ENCODE measurements at places on chromosomes 5 and 9. TPM values are rescaled to one million over a fixed set of nuclear protein-coding genes. Genes with fewer than 3 reads are reported as not detected.

The CNTFR gene
- total RNA-seq = 2.9 TPM

The PDE6A gene
- total RNA-seq = 0.07 TPM

The AQP3 gene
- total RNA-seq = 14.4 TPM

The ADGRD2 gene
- total RNA-seq = not detected

DNA sequence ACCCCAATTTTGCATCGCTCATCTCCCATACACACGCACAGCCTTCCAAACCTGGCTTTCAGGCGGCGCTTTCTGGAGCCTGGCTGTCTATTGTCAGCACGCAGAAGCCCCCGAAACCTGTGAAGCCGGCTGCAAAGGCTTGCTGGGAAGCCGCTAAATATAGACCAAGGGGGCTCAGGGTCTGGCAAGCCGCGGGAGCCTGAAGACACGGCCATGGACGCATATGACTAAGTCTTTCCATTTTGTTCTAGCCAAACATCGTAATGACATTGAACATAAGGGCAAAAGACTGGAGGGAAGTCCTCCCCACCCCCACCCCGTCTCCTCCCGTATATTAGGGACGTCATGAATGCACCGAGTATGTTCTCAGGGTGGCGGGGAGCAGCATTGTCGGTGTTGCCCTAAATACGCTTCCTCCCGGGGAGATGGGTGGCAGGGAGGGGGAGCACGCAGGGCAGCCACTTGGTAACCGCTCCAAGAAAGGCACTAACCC lies 1.1 kb downstream of the CTNND2 start:
- no peak for DNase-seq

DNA sequence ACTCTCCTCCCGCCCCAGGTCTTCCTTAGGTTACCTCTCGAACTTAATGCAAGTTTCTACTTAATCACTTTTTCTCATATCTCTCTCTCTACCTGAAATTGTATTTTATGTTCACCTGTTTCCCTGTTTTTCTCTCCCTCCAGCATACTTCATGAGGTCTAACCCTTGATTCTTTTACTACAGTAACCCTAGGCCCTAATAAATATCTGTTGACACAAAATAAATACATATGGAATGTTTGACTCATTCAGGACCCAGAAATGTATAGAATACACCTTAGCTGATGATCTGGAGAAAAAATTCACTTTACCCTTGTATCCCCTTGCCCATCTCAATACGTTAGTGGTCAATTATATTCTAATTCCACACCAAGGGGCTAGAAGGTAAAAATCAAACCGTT lies 250.9 kb upstream of the PTGER4 start:
- no peak for DNase-seq

DNA sequence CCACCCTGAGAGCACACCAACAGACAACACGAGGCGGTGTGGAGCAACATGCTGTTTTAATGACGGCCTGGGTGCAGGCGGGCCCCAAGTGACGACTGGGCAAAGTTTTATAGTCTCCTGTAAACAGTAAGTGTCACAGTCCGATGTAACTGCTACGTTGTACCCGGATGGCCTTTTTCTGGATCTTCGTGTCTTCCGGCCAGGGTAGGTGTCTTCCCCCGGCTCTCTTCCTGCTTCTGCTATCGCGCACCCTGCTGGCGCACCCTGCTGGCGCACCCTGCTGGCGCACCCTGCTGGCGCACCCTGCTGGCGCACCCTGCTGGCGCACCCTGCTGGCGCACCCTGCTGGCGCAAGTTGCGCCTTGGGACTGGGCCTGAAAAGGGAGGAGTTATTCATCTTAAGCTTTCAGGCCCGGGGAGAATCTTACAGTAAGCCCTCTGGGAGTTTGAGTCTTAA lies 143.0 kb upstream of the TARS1 start:
- DNase-seq = no peak

DNA sequence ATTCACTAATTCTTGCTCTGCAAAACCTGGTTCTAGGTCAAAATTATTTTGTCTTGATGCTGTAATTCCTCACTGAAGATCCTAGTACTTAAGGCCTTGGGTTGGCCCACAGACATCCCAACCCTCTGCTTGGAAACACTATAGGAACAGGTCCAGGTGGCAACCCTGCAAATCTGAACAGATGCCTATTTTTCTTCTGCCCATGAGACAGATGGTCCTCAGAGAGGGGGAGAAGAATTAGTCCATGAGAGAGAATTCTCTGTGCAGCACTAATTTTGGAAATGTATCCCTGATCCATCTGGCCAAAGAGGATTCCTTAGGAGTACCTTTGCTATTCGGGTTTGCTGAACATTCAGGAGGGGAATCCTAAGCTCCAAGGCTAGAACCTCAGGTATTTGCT lies 156.3 kb downstream of the ELAVL2 start:
- no peak for DNase-seq

The IFNA2 gene
- total RNA-seq = not detected

The MRPL22 gene
- 59.4 TPM for total RNA-seq

- no peak for DNase-seq
Observed at GRCh38 chr5:172281346-172281745, 2.2 kb downstream of the UBTD2 start.

The ALDH1A1 gene
- total RNA-seq = 21.1 TPM

- no peak for DNase-seq
Observed at GRCh38 chr9:84799251-84799650, 129.7 kb downstream of the NTRK2 start.

The KCNIP1 gene
- not detected for total RNA-seq

DNA sequence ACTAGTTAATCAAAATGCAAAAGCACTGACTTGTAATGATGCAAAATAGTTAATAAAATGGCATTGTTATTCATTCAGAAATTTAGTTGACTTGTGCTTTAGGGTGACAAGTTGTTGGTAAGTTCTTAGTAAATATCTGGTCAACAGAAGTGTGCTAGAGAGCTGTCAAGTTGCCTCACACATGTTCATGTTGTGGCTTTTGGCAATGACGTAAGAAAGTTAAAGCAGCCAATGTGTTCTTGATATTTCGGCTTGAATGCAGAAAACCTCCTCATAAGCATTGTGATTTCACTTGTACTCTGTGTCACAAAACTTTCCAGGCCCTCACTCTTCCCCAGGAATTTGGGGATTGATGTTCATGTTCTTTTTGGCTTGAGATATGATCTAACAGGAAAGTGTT lies 626.7 kb downstream of the PRR16 start:
- DNase-seq = no peak

DNA sequence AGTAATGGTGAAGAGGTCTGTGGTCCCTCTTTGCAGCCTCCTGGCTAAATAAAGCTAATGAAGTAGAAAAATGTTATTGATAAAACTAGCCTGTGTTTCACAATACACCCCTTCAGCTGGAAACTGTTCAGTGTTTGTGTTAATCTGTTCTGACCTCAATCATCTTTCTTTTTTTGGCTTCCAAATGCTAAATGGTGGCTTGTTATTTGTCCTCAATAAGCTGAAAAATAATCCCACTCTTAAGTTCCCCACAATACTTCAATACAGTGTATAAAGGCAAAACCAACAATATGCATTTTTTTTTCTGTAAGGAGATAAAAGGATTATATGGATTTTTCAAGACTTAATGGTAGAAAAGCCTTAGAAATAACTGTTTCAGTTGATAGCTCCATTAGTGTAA lies 560.5 kb downstream of the TUSC1 start:
- no peak for DNase-seq

DNA sequence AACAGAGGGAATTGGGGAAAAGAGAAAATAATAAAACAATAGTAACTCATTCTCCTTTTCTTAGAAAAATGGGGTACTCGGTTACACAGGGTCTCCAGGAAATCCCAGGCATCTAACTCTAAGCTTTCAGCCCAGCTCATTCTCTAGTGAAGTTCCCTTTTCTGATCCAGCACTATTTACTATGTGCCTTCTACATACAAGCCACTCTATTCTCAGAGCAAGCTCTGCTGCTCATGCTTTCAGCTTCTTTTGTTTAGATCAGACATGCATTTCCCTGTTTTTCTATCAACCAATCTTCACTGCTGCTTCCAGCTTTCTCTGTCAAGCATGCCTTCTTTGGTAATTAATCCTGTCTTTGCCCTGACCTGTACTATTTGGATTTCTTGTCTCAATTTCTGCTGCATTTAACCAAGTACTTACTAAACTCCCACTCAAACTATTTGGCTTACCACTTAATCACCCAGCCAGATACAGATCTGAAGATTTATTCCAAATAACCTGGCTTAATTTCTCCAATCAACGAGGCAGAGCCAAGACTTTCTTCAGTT lies 25.3 kb downstream of the OSMR start:
- DNase-seq = no peak

DNA sequence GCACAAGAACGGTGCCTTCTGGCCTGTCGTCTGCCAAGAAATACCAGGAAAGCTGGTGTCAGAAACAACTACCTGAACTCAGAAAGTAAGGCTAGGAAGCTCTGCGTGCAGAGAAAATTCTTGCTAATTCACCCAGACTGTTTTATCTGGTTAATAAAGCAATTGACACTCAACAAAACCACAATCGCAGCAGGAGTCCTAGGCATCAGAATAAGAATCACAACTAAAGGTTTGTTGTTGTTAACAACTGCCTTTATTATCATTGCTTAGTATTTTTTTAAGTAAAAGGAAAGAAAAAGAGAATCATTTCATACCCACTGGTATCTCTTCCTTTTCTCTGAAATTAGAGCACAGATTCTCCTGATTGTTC lies 3.9 kb upstream of the ISL1 start:
- no peak for DNase-seq
